ENCODE measurements at places on chromosomes 5 and 9.

DNA sequence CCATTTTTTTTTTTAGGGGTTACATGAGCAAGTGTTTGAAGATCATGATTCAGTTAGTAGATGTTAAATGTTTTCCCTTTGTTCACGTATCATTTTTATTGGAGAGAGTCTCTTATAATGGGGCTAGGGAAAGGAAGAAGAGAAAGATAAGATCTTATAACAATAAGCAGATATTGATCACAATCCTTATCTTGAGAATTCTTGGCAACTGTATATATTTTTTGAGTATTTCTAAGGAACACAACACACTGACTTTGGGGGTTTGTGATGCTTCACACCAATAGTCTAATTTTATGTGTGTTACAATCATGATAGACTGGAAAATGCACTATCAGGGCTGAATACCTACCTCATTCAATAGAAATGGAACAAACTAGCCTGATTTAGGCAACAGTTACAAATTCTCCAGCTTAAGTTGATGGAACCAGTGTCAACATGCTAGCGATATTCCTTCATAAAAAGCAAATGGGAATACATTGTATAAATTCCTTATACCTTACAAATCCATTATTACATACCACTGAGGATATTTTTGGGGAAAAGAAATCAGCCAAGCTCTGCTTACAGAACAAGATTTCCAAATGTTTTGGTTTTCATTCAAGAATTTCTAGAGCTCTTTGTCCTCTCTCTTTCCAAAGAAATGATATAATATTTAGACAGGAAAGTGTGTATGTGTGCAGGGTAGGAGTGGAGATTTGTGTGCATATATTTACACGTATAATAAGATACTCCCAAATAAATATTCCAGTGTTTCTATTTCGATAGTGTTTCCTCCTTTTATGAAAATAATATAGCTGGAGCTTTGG, 41.5 kb downstream of the SVEP1 start:
- DNase-seq: no peak

DNA sequence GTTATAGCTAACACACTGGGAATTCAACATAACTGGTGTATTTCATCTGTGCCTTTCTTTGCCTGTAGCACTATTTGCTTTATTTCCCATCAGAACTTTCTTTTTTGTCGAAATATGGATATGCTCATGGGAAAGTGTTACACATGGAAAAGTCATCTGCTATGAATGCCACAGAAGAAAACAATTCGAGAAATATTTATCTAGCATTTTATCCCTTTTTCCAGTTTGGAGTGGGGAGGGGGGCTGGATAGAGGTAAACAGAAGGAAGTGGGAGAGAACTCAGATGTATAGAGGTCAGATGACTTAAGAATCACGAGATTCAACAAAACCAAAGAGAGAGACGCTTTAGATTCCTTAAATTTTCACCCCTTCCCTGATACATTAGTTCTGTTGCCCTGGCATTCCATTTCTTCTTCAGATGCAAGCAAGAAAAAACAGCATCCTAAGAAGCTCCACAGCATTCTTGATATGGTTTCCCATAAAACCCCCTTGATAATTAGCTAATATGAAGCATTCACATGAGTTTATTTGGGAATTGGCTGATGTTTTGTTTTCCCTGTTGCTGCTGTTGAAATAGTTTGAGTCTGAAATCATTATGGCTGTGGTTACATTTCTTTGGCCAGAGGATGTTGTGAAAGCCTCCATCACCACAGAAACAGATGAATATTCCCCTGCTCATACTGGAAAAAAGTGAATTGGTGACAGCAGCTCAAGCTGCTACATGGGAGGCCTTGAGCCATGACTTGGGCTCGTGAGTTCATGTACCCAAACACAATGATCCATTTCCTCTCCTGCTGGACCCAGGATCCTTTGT, 335.8 kb upstream of the DAB2 start:
- DNase-seq: no peak

- no peak for DNase-seq
These were observed 66.2 kb upstream of the CACNA1B start for GRCh38 chr9:137811283-137811870.

GRCh38 chr5:73030995-73031394, 75.2 kb downstream of the FCHO2 start:
- DNase-seq: no peak

DNA sequence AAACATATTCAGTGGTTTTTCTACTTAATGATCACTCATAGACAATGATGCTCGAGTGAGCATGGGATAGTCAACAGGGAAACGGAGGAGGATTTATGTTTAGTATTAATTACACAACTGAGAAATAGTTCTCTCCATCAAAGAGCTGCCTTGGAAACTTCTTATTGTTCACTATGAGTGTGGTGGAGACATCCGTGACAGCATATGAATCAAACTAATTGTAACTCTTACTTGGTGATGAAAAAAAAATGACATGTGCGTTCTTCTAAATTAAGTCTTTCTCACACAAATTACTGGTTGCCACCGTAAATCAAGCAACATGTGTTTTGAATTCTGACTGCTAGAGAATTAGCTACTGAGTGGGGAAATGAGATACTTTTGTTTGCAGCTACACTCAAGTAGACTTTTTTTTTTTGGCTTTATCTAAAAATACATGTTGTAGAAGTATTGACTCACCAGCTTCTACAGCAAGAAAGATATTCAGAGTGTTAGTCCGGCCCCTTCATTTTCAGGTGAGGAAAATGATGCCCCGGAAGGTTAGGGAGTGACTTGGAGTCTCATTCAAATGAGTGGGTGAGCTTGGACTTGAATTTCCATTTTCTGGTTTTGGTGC, 179.4 kb downstream of the CFAP90 start:
- DNase-seq: no peak

GRCh38 chr9:121748727-121749423, 97.4 kb downstream of the DAB2IP start:
- no peak for DNase-seq

GRCh38 chr5:181245427-181246275, 1.9 kb upstream of the RACK1 start:
- no peak for DNase-seq

- no peak for DNase-seq
These were observed 612.5 kb downstream of the EFNA5 start for GRCh38 chr5:107058235-107058634.

GRCh38 chr5:81834021-81834660, 83.2 kb upstream of the SSBP2 start:
- DNase-seq: no peak

DNA sequence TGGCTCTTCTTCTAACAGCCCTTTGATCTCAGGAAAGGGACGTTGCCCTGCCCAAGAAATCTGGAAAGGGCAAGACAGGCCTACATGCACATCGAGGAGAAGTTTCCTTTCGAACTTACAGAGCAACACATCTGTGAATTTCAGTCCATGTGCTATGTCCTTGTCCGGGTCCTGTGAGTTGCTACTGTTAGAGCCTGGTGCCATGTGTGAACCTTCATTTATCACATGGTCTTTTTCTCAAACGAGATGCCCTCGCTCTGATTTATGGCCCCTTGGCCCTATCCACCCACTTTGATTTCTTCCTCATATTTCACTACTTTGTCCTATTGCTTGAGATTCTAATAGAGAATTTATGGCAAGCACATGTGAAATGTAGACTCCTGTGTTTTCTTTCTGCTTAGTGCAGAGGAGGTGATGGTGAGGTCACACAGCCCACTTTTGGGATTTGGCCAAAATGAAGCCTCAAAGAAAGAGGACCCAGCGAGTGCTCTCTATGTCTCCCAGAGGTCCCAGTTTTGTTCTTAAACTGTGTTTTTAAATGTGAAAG, 153.1 kb downstream of the SNCAIP start:
- DNase-seq: no peak

DNA sequence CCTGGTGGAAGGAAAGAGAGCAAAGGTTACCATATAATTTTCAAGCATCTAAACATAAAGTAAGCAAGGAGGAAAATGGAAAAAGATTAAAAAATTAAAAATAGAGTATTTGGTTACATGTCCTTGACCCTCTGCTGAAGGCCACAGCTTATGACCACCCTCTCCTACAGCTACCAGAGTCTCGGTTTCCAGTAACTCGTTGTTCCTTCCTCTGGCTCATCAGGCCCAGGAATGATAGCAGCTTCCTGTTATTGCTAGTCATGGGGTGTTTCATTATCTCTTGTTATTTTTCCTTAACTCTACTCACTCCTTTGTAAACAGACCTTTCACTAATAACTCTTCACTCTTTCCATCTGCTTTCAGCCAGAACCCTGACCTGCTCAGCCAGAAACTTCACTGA, 102.2 kb downstream of the YTHDC2 start:
- DNase-seq: no peak

- DNase-seq: no peak
These were observed 6.2 kb downstream of the CAMSAP1 start for GRCh38 chr9:135901031-135901758.

All from stimulated activated CD8-positive, alpha-beta memory T cell treated with anti-CD3 and anti-CD28 coated beads, Interleukin-2, amount 100 ng/mL, for 1 hour (primary cell).